Body of pancreas (tissue), 4 donors: ENCODE measurements at places on chromosomes 1 and 21.
A peak's percentile ranks its signal among the peaks of the same experiment; 100 is the strongest.

- no peak for DNase-seq
Observed at GRCh38 chr21:31351438-31351837, 7.4 kb upstream of the TIAM1 start.

DNA sequence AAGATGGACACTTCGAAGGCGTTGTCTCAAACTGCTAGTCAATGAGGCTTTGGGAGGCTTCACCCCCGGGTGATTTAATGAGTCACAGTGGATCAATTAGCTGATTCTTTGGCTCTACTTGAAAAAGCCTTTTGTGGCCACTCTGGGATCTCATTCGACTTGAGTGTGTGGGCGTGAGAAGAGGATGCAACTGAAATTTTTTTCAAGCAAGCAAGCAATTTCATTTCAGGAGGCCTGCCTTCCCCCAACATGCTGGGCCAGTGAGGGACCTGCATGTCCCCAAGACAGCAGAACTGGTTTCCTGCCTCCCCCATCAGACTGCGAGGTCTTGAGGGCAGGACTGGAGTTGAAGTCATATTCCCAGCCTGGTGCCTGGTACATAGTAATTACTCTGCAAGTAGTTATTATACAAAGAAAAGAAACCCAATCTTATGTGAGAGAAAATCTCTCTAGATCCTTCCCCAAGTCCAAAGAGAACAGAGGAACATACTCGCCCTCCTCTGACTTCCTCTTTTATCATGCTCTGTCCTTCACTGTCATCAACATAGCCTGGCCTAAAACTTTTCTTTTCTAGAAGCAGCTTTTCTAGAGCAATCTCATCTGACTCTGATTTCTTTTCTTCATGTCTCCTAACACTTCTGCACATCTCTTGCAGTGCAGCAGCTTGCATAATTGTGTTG, 22.7 kb downstream of the SYT6 start:
- DNase-seq = no peak

DNA sequence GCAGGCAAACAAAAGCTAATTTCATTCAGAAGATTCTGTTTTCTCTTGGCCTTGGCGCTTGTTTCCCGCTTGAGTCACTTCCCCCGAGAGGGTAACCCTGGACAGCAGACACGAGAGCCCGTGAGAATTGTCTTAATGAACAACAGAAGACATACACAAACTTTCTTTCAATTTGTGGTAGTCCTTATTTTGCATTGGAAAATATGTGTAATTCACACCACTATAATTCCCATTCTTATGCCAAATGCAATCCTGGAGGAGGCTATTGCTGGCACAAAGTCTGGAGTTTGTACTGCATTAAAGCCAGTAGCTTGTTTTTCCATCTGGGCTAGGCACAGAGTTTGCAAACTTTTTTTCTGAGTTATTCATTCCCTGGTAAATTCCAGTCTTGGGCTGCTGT, 109.8 kb upstream of the IVNS1ABP start:
- DNase-seq = peak; percentile 20

DNA sequence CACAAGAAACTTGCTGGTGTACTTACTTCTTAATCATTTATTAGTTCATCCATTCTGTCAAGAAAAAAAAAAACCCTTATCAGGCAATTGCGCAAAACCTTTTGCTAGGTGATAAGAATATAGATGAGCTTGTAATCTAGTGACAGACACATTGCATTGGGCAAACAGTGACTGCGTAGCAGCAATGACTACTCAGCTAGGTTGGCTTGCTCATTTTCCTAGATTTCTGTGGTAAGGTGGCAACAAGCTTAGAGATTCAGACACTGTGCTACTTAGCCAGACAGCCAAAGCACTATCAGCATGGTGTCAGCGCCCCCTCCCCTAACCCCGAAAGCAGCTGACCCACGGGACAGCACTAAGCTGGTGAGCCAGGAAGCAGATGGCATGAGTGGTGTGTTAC, 203.1 kb downstream of the BARHL2 start:
- DNase-seq = no peak

DNA sequence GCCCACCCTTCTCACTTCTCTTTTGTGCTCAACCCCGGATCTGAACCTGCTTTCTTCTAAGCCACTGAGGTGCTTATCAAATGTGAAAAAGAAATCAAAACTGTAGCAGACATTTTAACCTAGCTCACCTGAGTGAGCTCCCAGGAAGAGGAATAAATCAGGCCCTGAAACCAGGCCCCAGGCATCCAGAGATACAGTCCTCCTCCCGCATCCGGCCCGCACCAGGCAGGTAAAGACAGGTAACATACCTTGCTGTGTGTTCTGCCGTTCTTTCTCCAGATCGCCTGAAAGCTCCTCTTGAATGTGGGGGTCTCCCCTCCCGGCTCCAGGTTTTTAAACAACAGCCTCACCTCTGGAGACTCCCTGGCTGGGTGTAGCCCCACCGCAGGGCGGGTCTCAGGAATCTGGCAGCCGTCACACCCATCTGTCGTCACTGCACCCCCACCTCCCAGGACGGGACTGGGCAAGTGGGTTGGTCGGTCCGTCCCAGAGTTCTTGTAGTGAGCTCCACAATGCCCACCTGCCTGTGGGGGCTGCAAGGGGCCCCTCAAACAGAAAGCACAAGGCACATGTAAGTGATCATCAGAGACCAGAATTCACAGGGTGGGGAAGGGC, at the start of gene LAMB3:
Gene LAMB3 (minus strand): TSS at position 305 of the 615 bp plus-strand sequence. CDS start 1,481 bp downstream, outside the sequence.
- peak; percentile 41 for DNase-seq

DNA sequence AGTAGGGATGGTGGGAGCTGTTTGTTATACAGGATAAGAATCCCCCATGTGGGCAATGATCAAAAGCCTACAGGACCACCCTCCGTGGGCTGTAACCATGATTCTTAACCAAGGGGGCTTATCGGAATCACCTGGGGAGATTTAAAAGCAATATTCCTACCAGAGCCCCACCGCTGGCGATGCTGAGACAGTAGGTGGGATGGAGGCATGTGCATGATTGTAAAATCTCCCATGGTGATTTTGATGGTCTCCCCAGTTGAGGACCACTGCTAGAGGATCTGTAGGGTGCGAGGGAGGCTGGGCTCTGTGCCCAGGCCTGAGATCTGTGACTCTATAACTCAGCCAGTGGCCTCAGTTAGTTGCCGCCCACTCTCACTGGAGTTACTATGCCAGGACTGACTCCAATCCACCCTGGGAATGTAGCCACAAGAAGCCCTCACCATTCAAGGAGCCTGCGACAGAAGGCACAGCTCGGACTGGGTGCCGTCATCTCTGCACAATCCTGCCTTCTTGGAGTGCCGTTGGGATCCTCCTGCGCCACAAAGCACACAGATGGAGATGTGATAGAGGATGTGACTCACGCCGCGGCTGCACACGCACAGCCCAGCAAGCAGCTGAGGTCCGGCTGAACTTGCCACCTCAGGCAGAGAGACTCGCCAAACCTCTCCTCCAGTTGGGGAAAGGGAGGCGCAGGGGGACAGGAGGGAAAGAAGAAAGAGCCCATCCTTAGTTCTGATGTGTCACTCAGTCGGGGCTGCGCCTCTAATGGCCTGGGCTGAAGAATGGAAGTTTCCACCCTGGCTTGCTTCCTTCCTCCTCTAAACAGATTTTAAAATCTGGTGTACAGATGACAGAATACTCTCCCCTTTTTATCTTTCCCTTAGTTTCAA, 26.5 kb downstream of the AKNAD1 start:
- peak; percentile 40 for DNase-seq

GRCh38 chr1:94654031-94654430, 112.5 kb upstream of the F3 start:
- no peak for DNase-seq

GRCh38 chr1:40039245-40039756, 1.2 kb upstream of the CAP1 start:
- no peak for DNase-seq

DNA sequence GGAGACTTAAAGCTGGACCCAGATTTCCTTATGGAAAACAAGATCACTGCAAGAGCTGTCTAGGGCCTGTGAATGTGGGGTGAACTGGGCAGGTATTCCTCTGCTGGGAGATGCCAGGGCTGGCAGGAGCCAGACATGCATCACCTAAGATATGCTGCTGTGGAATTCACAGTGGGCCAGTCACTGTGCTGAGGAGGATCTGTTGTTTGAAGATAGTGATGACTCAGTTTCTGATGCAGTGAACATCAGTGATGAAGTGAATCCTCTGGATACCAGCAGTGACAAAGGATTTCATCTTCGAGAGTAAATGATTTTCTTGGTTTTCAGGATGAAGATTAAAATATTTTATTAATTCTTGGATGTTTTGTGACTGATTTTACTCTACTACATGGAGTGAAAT, 29.9 kb upstream of the CAMSAP2 start:
- DNase-seq = no peak

DNA sequence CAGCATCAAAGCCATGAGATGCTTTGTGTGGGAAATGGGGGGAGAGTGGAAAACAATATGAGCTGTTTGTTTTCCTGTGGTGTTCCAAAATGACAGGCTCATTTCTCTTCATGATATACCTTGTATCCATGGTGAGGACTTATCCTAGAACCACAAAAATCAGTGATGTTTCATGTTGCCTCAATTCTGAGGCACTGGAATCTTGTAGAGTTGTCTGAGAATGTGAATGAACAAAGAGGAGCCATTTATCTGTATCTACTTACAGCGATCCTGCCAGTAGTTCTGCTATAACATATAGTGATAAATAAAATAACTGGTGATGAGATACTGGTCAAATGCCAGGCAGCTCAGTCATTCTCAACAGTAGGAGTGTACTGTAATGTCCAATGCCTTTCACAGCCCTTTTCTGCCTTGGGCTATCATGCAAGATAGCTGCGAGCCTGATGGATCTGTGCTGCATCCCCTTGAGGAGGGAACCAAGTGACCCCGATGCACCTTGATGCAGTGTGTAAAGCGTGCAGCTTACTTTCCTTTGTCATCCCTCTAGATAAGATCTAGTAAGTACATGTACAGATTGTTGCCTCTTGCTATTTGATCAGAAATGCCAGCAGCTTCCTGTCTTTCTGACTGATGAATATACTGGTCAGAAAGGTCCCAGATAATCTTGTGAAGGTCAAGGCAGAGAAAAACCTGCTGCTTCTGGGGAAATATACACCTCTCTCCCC, 52.8 kb downstream of the SLC44A3 start:
- no peak for DNase-seq

DNA sequence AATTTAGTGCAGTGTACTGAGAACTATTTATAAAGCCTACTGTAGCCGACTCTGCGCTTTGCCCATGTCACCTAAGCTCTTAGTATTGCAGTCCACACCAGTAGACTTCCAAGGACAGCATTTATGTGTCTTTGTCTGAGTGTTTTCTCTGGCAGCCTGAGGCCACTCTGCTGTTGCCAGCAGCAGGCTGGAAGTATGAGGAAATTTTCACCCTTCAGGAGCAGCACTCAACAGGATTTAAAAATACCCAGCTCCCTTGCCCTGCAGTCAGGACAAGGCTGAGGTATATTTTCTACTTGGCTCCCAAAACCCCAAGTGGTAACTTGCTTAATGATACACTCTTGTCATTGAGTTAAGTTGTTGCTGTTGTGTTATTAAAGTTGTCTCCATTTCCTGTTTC, 230.1 kb downstream of the SRGAP2C start:
- no peak for DNase-seq

DNA sequence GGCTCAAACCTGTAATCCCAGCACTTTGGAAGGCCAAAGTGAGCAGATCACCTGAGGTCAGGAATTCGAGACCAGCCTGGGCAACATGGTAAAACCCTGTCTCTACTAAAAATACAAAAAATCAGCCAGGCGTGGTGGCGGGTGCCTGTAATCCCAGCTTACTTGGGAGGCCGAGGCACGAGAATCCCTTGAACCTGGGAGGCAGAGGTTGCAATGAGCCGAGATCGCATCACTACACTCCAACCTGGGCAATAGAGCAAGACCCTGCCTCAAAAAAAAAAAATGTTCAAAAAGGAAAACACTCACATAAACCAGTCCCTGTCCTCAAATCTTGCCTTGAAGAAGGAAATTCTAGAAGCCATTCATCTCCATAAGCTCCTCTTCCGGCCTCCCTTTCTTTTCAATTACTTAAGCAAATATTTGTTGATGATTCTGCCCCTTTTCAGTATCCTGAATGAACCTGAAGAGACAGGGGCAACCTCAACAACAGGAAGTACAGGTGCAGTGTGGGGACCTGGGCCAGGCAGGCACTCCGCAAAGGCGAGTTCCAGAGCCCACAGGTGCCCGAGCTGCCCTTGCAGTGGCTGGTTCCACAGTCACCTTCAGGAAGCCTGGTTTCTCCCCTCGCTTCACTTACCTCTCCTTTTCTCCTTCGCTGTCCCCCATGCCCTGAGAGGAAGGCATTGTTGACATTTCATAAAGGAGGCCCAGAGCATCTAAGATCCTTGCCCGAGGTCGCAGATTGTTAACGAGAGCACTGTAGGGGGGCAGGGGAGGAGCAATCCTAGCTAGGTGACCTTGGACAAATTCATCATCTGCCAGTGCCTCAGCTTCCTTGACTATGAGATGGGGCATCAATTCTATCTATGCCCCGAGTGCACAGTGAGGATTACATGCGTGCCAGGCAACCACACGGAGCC, 8.9 kb upstream of the LEFTY1 start:
- no peak for DNase-seq

DNA sequence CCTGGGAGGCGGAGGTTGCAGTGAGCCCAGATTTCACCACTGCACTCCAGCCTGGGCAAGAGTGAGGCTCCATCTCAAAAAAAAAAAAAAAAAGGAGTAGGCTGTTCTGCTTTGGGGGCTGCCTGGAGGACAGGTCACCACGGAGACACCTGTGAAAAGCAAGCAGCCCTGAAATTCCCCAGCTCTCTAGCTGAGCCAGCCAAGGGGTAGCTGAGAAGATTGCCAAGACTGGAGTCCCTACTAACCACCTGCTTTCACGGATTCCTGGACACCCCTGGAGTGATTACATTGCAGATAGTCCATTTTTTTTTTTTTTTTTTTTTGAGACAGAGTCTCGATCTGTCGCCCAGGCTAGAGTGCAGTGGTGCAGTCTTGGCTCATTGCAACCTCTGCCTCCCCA, 12.5 kb downstream of the GPX7 start:
- no peak for DNase-seq

DNA sequence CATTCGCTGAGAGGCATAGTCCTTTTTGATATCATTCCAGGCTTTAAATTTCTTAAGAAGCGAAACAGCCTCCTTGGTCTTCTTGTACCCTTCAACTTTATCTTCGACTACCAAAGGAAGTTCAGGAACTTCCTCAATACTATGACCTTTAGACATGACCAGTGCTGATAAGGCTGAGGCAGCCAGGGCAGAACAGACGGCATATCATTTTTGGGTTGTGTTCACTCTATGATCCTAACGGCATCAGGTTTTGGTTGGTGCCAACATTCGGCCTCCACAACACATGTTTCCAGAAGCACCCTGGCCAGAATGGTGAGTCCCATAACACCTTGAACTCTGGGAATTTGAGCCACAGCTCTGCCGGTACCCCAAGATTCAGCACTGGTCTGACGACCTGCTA, 31.4 kb upstream of the MYOC start:
- DNase-seq = no peak

GRCh38 chr1:163444665-163445064, 122.9 kb downstream of the NUF2 start:
- no peak for DNase-seq

DNA sequence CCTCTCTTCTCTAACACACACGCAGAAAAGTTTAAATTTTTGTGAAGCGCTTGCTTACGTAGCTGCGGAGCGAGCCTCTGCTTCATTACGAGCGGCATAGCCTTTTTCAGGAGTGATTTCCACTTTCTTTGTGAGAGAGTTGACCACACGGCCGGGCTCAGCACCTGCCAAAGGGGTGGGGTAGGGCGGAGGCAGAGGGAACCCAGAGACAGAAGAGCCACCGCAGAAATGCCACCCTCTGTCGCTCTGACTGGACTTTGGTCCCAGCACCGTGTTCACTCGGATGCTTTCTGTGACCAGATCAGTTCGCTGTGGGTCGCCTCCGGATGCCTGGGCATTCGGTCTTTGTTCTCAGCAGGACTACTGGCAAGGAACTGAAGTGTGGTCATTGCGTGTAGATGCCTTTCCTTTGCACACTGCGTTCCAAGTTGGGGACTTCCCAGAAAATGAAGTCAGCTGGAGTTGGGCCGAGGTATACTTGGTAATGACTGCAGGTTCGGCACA, 883 bp downstream of the CHODL start:
- DNase-seq = no peak
